ENCODE measurements at places on chromosomes 13 and 19.

DNA sequence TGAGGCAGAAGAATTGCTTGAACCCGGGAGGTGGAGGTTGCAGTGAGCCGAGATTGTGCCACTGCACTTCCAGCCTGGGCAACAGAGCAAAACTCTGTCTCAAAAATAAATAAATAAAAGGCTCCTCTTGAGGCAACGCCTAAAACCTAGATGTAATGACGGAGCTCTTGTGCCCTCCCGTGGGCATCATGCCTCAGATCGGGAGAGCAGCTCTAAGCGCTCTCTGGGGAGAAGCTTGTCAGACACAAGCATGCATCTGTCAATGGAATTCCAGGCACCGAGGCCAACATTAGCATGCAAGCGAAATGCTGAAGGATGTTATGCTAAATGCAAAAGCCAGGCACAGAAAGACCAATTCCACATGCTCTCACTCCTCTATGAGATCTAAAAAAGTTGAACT is 45.6 kb upstream of the MRI1 start:
- no peak for DNase-seq

DNA sequence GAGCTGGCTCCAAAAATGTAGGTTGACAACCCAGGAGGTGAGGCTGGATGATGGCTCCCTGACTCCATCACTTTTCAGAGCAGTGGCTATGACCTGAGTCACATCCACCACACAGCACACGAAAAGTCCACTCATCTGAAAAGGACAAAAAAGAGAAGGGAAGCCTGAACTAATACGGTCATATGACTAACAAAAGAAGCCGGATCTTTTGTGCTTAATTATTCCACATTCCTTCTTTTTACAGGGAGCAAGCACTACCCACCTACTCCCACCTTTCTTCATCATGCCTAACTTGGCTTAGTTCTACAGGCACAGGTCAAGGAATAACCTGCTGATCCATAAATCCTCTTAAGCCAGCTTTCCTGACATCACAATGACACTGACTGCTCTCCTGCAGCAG is 601.3 kb upstream of the MIR17HG start:
- no peak for DNase-seq

DNA sequence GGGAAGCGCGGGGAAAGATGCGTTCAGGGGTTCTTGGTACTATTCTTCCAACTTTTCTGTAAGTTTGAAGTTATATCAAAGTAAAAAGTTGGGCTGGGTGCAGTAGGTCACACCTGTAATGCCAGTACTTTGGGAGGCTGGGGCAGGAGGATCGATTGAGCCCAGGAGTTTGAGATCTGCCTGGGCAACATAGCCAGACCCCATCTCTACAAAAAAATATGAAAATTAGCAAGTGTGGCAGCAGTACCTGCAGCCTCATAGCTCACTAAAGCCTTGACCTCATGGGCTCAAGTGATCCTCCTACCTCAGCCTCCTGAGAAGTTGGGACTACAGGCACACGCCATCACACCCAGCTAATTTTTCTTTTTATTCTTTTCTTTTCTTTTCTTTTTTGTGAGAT is 12.4 kb upstream of the ZNF77 start:
- no peak for DNase-seq

GRCh38 chr13:51222037-51222685 is at the start of gene FAM124A:
Gene FAM124A (plus strand): TSS chr13:51222398. CDS start chr13:51222502, 104 bp downstream.
- DNase-seq: peak; percentile 45

GRCh38 chr13:109869312-109870237 is 83.2 kb upstream of the IRS2 start:
- DNase-seq: no peak

- DNase-seq: no peak
Measured at GRCh38 chr19:49687566-49688316, 1.7 kb upstream of the ADM5 start.

DNA sequence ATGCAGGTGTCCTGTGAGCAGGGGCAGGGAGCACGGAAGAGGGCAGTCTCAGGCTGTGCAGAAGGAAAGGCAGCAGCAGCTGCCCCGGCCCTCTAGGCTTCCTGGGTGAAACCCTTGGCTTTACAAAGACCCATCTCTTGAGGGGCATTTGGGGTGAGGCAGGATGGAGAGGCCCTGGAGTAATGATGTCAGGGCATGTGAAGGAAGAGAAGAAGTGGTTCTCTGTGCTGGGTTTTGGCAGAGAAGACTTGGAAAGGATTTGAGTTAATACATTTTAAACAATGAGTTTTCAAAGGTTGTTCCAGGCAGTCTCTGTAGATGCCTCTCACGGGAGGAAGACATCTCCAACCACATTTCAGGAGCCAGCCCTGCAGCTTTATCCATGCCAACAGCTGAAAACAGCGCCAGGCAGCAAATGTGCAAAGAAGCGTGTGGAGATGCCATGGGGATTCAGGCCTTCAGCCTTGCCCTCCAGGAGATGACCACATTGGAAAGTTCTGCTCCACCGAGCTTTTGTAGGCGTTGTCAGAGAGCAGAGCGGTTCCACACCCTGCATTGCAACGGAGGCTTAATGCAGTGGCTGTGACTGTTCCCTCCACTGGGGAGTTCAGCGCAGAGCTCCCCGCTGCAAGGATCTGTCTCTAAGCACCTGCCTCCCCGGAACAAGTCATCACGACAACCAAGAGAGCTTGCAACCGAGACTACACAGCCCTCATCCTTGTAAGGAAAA is 322.8 kb downstream of the UQCRFS1 start:
- DNase-seq: no peak

DNA sequence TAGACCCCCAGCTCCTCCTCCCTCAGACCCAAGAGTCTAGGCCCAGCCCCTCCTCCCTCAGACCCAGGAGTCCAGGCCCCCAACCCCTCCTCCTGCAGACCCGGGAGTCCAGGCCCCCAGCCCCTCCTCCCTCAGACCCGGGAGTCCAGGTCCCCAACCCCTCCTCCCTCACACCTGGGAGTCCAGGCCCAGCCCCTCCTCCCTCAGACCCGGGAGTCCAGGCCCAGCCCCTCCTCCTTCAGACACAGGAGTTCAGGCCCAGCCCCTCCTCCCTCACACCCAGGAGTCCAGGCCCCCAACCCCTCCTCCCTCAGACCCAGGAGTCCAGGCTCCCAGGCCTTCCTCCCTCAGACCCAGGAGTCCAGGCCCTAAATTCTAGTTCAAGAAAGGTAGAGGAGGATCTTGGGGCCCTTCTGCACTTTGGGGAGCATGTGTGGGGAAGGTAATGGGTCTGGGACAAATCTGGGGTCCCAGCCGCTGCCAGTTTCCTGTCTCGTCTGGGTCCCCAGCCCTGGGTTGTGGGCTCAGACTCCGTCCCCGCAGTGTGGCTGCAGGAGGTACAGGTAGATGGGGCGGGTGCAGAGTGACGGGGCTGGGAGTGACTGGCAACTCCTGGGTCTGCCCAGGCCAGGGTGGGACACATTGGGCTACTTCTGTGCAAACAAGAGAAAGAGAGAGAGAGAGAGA is 3.2 kb upstream of the TMEM190 start:
- DNase-seq: no peak

GRCh38 chr19:6414793-6415590 is 9.6 kb downstream of the KHSRP start:
- no peak for DNase-seq

DNA sequence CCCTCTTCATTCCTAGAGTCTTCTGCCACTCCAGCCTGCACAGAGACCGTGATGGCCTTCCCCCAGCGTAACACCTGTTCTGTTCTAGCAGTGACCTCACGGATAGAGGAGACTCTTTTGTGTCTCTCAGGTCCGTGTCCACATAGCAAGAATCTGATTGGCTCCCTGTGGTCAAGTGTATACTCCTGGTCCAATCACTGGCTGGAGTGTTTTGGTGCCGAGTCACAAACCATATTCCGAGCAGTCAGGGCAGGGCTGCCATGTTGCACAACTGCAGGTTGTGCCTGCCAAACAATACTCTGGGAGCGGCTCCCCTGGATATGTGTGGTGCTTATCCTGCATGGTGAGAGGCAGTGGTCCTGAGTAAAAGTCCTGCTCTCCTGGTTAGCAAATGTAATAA is 402.4 kb downstream of the KCNRG start:
- no peak for DNase-seq

GRCh38 chr19:7595466-7596133 is at the start of gene CAMSAP3:
Gene CAMSAP3 (plus strand): TSS chr19:7595863. CDS start chr19:7596003, 140 bp downstream.
- peak; percentile 27 for DNase-seq

DNA sequence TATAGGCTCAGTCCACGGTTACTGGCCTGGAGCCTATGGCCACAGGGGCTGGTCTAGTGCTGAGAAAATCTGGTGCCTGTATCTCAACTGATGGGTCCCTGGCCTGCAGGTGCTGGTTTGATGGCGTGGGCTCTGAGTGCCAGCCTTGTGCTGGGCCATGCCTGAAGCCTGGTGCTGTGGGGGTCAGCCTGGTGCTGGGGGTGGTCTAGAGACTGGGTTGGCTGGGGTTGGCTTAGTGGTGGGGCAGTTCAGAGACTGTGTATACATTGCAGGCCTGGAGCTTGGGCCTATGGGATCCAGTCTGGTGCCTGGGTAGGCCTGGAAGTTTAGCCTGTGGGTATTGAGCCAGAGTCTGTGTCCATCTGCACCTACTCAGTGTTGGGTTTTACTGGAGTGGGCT is 36.4 kb downstream of the SLC10A2 start:
- no peak for DNase-seq

- DNase-seq: no peak
Measured at GRCh38 chr13:109281903-109282635, 504.3 kb downstream of the IRS2 start.
